ENCODE measurements at places on chromosomes 4 and X.

- DNase-seq, result no peak
Measured at GRCh38 chr4:23991444-23991843, 101.6 kb upstream of the PPARGC1A start.

DNA sequence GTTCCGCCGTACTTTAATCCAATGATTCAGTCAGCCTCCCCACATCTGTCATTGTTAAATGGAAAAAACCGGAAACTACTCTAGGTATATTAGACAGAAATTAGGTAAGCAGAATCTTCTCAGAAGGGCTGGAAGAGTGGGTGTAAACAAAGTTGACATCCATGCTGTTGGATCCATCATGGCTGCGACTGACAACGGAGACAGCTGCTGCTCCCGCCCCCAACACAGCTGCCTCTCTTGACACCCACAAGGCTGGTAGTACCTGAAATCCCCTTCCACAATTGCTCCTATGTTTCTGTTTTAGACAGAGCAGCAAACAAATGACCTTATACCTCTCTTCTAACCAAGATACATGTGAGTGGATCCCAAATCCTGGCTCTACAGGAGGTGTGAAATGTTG lies 66.6 kb downstream of the RXFP1 start:
- DNase-seq, result no peak

- peak; percentile 4 for DNase-seq
Measured at GRCh38 chr4:163161536-163162205, 5.0 kb downstream of the NAF1 start.

- no peak for DNase-seq
Measured at GRCh38 chr4:67465763-67466052, 79.6 kb downstream of the CENPC start.

DNA sequence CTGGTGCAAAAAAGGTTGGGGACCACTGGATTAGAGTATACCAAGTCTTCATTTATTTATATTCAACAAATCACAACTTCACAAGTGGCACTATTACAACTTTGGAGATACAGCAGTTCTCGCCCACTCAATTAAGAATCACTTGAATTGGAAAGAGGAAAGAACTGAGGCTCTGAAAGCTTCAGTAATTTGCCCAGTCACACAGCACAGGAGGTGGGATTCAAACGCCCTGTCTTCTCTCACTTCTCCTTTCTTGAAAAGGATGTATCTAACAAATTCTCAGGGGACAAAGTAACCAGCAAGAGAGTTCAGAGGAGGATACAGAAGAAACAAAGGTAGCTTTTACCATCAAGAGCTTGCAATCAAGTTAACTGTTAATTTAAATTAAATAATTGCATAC lies 12.4 kb downstream of the SMIM14 start:
- DNase-seq, result no peak

GRCh38 chr4:141066690-141067089 lies 66.6 kb downstream of the RNF150 start:
- no peak for DNase-seq

GRCh38 chr4:15469402-15470127 lies at the start of gene CC2D2A:
CC2D2A (plus strand) TSS chr4:15469882; CDS start chr4:15475933, 6,051 bp downstream.
- no peak for DNase-seq

- no peak for DNase-seq
Measured at GRCh38 chr4:6902318-6903042, 7.1 kb upstream of the TBC1D14 start.

DNA sequence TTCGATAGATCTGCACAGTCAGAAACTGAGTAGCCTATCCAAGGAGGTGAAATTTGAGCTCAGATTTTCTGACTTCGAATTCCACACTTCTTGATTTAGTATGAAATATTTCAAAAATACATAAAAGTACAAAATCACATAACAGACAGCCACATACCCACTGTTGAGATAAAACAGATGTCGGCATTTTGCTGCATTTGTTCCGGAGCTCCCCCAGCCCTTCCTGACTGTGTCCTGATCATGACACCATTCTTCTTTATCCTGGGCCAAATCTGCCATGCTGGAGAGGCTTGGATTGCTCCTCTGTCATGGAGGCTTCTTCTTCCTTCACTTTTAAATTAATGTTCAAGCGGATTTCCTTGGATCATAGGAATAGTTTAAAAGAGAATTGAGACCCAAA lies 124.2 kb upstream of the RBPJ start:
- DNase-seq, result no peak

- no peak for DNase-seq
Measured at GRCh38 chr4:112511093-112511802, 4.7 kb downstream of the NEUROG2 start.

GRCh38 chr4:20317424-20317985 lies 65.8 kb downstream of the SLIT2 start:
- DNase-seq, result no peak

DNA sequence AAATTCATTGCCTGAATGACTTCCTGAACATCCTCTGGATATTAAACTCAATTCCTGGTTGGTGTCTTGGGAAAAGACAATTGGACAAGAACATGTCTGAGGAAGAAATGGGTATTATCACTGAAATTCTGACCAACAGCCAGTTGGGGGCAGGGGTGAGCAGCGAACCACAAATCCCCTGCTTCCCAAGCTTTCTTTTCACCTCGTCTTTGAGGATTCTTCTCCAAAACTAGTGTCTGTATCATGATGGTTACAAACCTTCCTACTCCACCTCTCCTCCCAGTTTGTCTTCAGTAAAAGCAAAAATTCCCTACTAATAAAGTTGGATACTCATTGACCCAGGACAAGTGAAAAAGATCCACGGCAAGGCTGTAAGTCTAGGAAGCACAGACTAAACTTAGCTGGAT lies 48.3 kb upstream of the WDR1 start:
- no peak for DNase-seq

DNA sequence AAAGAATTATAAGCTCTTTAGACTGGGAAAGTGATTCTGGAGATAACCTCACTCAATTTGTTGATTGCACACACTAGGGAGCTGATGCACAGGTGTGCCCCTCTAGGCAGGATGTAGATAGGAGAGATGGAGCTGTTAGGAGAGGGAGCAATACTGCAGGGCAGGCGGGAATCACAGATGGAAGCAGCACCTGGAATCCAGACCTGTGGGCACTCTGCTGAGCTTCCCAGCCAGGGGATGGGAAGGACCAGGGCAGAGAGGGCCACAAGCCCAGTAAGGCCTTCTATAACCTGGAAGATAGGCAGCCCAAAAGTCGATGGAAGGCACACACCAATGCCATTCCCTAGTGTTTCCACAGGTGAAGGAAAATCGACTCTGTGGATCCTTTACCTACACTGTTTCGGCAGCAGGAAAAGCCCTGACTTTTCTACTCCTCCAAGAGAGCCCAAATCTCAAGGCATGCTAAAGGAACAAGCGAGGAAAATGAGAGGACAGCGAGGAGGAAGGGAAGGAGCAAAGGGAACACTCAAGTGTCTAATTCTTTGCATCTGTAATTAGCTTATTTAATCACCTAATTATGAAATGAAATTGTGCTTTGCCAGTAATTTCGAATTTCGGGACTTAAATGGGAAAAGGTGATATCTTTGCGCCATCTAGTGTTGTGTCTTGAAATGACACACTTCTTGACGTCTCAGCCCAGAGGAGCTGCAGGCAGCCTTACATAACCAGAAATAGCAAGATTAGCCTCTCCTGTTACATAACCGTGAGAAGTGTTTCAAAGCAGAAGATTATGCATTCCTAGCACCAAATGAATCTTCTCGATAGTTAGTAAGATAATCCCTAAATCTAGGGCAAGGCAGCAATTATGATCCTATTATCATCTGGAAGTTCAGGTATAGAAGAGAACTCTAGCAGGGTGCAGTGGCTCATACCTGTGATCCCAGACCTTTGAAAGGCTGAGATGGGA lies 31.0 kb upstream of the TLR3 start:
- DNase-seq, result no peak

DNA sequence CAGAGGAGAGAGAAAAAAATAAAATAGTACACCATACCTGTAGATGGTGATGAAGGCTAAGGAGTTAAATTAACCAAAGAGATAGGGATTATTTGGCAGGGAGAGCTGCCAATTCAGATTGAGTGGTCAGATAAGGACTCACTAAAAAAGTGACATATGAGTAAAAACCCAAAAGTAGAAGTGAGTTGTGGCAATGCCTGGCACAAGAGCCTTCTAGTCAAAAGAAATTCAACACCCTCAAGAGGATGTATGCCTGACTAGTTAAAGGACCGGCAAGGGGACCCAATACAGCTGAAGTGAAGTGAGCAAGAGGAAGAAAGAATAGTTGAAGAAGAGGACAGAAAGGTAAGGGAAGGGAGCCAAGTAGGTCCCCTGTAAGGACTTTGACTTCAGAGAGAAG lies 34.9 kb downstream of the ELF2 start:
- no peak for DNase-seq

- no peak for DNase-seq
Measured at GRCh38 chr4:122005064-122005755, 53.4 kb upstream of the TRPC3 start.

GRCh38 chrX:10176121-10177003 lies 19.6 kb downstream of the CLCN4 start:
- no peak for DNase-seq

DNA sequence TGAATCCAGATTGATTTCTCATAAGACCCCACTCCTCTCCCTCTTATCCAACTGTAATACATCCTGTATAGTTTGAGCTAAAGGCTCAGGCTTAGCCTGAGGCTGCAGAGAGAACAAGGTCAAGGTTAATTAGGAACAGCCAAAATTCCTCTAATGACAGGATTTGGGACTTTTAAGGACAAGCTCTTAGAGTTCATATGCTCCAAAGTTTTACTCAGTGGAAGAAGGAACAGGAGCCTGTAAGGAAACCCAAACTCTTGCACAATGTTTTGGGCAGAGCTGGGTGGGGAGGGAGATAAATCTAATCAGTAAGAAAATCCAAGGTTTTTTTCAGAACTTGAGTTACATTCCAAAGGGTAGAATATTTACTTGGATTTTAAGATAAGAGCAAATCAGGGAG lies 238.8 kb downstream of the QDPR start:
- no peak for DNase-seq

GRCh38 chrX:96776966-96777365 lies 92.3 kb downstream of the DIAPH2 start:
- no peak for DNase-seq

DNA sequence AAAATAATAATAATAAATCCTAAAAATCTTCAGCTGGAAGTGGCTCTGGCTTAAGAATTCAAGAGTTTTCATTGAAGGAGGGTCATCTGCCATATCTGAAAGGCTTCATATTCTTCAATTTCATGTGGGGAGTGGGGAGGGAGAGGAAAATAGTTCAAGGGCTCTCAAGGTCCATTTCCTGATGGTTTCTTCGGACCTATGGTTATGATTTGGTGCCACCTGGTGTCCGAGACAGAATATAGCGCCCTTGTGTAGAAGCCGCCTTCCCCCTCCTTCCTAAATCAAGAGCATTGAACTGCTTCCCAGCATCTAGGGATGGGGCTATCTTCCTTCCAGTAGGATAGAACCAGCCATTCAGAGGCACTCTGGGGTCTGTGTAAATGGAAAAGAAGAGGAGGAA lies 34.3 kb downstream of the NLGN3 start:
- no peak for DNase-seq

- no peak for DNase-seq
Measured at GRCh38 chr4:37825968-37826294, 555 bp upstream of the PGM2 start.

DNA sequence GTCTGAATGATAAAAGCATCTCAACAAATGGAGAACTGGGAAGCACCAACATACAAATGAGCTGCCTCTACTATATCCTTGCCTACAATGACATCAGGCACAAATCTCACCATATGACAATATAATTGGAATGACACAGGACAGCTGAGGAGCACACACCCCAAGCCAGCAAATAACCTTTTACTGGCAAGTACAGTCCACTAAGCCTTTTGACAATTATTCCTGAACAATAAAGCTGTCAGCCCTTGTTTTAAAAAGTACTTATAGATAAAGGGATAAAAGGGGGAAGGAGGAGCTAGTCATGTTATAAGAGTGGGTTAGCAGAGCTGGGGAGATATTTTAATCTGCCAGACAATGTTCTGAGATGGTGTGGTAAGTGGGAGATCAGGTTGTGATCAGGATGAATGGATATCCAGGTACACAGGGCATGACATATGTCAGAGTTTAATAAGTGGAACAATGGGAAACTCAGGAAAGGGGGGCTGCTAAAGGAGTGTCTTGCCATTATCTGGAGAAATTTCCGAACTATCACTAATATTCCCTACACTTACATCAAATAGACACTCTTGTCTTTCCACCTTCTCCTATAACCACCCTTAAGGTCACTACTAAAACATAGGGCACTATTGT lies 127.6 kb downstream of the GPC3 start:
- no peak for DNase-seq

- no peak for DNase-seq
Measured at GRCh38 chrX:97494756-97495372, 611.2 kb downstream of the RPA4 start.

GRCh38 chrX:53072418-53073114 lies 9.6 kb upstream of the TSPYL2 start:
- no peak for DNase-seq

GRCh38 chrX:69109706-69110105 lies 55.5 kb downstream of the PJA1 start:
- DNase-seq, result no peak

DNA sequence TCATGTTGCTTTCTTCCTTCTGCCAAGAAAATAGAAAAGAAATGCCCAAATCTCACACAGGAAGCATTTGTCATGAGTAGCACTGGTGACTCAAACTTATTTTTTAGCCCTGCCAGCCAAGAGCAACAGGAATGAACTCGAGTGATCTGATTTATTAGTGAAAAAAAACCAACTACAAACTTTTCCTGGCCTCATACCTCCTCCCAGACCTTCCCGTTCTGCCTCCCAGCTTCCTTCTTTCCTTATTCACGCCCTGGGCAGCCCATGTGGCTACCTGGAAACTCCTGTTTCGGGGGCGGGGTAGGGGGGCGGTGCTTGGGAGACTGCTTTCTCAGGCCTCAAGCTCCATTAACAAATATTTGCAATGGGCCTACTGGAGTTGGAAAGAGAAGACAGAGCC lies 178.5 kb downstream of the NHS start:
- DNase-seq, result no peak

DNA sequence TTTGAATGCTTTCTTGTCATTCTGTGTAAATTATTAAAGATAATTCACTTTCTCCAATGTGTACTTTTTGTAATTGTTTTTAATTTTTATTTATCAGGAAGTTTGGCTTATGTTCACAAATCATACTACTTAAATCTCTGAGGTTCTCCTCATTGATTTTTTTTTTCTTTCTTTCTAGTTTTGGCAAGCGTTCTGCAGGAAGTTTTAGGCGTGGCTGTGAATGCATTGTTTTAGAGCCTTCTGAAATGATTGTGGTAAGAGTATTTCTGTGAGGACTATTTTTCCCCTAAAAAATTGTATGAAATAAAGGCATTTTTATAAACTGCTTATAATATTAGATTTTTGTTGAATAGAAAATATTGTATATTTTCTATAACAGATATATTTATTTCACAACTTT lies 135.8 kb downstream of the RAPGEF2 start:
- DNase-seq, result no peak

DNA sequence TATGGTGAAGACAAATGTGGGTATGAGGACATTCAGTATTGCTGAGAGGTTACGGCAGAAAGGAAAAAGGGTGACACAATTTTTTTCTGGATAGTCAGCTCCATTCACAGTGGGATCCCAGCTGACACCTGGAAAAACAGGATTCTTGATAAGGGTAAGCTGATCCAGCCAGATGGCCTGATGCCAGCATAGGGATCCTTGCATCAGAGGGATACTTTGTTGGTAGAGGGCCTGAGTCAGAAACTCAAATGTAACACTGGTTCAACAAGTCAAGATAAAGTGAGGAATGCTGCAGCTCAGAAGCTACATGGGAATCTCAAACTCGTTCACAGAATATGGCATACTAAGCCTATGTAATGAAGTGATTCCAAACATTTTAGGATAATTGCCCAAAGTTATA lies 726.7 kb downstream of the C4orf33 start:
- no peak for DNase-seq
